Left renal pelvis (tissue), 4 donors: ENCODE measurements at places on chromosomes 4 and X.
A peak's percentile ranks its signal among the peaks of the same experiment; 100 is the strongest.

GRCh38 chrX:119459181-119459580 lies 9.1 kb upstream of the SLC25A5 start:
- no peak for DNase-seq

GRCh38 chrX:153821066-153821465 lies 9.3 kb downstream of the PDZD4 start:
- no peak for DNase-seq

DNA sequence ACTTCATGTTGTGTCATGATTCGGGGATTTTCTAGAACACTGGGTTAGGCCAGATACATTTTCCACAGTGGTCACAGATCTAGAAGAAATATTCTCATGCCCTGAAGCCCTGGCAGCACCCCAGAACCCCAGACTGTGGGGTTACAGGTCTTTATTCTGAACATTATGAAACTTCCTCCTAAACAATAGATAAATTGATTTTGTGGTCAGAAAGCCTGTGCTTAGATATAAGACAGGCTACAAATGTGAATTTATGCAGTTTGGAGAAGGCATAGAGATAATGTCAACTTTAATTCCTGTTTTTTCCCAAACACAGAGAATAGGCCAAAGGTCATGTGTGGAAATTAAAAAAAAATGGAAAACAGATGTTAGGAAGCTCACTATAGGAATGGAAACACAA lies 492.9 kb downstream of the SPRY1 start:
- DNase-seq: no peak

DNA sequence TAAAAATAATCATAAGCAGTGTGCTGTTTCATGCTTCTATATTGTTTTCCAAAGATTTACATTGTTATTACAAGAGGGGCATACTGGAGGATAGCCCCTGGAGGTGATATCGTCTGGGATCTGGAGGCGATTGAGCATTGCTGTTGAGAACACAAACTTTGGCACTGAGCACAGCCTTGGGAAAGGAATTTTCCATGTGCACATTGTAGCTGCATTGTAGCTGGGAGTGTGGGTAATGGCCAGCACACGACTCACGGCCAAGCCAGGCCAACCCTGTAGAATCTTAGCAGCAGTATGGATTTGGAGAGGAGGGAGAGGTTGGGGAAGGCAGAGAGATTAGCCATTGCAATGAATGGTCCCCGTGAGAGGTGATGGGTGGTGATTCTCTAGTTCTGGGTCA lies 121.9 kb downstream of the SMIM20 start:
- no peak for DNase-seq

- no peak for DNase-seq
Measured at GRCh38 chr4:76001700-76002099, 5.6 kb downstream of the CXCL9 start.

GRCh38 chrX:100647739-100648138 lies 3.7 kb downstream of the SRPX2 start:
- no peak for DNase-seq

DNA sequence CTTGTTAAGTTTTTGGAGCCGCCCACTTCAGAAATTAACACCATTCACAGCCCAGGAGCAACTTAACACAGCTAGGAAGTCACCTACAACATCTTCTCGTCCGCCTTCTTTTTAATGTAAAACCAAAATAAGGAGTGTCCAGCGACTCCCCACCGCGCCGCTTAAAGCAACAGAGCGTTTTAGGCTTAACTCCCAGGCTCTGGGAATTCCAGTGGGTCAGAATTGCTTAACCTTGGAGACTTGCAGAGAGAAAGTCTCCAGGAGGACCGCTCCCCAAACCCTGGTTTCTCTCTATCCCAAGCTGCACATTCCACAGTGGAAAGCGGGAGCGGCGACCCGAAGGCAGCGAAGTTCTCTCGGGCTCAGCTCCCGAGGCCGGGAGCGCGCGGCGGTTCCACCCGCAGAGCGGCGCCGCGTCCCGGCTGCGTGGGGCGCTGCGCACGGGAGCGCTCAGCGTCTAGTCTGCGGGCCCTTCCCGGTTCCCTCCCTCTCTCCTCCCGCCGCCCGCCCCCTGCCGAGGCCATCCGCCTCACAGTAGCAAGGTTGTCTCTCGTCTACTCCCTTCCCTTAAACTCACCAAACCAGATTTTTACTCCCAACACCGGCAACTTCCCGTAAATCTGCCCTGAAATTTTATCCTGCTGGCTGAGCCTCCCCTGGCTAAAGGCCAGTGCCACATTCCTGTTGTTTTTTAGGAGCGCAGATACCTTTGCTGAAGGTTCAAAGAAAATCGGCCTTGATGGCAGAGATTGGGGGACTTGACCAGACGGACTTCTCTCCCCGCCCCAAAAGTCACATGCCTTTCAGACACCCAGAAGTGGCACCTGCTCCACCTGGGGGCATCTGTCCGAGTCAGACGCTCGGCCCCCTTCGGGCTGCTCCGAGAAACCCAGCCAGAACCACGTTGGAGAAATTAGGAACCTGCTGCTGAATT lies at the start of gene RBM47:
Gene RBM47 (minus strand): TSS at position 464 of the 934 bp plus-strand sequence. CDS start 190,971 bp downstream, outside the sequence.
- DNase-seq: peak; percentile 50

DNA sequence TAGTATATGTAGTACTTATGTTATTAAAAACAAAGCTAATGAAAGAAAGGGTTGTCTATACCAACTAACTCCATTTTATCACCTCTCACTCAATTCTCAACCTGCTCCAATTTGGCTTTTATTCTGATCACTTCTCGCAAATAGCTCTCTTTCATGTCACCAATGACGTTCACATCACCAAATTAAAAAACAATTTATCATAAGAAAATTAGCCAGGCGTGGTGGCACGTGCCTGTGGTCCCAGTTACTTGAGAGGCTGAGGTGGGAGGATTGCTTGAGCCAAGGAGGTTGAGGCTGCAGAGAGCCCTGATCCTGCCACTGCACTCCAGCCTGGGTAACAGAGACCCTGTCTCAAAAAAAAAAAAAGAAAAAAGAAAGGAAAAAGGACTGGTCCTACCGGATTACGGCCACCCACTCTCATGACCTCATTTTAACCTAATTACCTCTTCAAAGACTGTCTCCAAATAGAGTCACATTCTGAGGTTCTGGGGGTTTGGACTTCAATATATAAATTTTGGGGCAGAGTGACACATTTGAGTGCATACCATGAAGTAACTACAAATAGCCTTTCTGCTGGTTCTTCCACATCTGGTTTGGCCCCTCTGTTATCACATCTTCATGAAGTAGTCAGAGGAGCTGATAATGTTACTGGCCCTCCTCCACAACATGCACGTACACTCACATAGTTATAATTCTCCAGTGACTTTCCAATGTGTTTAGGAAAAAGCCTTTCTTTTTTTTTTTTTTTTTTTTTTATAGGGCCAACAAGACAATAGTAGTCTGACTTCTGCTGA lies 15.8 kb upstream of the RBMX start:
- no peak for DNase-seq

DNA sequence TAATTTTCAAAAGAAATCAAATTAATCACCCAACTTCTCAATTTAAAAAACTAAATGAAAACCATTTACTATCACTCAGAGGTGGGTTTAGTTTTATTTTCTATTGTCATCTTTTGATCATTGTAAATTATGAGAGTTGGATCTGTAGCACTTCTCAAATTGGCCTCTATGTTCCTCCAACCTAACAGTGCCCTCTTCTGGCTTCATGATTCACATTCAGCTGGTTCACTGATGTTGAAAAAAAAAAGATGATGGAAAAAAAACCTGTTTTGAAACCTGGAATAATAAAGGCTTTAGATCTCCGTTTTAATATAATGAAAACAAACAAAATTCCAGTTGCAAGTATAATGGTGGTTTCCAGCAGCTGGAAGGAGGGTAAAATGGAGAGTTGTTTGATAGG lies 2.4 kb upstream of the NBDY start:
- no peak for DNase-seq

DNA sequence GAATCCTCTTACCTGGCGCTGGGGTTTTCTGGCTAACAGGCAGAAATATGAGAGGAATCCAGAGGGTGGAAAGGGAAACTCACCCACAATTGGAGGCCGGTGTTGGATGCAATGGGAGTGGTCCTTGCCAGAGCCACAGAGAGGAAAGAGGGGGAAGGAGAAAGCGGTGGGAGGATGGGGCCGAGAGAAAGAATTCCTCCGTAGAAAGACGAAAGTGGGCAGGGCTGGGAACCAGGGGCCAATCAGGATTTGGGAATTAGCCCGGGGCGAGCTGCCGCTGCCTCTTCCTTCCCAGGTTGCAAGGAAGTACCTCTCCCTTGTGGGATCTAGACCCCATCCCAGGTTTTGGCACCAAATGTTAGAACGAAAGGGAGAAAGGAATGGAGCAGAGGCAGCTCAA lies 83.1 kb upstream of the SPIN4 start:
- no peak for DNase-seq

- no peak for DNase-seq
Measured at GRCh38 chr4:170087163-170087700, 2.5 kb downstream of the AADAT start.

GRCh38 chr4:163534056-163534455 lies 39.6 kb downstream of the TMA16 start:
- no peak for DNase-seq

DNA sequence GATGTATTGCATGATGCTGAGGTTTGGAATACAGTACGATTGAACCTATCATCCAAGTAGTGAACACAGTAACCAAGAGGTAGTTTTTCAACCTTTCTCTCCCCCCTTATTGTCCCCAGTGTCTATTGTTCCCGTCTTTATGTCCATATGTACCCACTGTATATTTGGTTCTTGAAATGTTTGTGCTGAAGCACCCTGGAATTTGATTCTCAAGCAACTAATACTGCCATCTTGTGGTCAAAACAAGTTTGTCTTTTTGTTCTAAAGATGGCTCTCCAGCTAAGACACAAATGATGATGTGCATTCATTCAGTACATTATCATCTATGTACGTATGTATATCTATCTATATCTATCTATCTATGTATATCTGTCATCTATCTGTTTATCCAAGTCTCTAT lies 33.5 kb upstream of the DCX start:
- peak; percentile 2 for DNase-seq

DNA sequence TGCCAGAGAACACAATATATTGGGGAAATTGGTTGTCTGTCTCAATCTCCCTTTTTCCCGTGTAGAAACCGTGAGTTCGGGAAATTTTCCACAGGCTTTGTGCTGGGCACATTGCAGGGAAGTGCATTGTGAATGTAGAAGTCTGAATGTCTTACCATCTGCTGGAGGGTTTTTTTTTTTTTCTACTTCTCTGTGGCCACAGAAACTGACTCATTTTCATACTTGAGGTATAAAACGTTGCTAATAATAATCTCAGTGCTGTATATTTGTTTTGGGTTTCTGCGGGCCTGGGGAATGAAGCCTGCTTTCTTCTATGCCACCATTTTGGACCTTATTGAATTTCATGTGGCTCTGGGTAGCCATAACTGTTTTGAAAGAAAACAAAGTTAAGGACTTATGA lies 1001.2 kb downstream of the STIM2 start:
- no peak for DNase-seq

DNA sequence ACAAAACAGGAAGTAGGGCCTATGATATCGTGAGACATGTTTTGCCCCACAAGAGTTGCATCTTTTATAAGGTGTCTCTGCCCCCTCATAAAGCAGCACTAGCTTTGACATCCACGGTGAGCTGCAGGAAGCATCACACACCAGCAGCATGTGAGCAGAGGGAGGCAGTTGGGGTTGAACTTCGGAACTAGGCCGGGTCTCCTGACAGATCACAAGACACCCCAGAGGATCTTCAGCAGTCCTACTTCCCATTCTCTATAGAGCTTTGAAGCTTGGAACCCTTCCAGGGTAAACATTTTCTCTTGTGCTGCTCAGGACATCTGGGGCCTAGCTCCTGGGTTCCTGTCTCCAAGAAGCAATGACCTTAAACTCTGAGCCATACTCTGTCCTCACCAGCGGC lies 27.5 kb downstream of the YY2 start:
- no peak for DNase-seq

- DNase-seq: no peak
Measured at GRCh38 chr4:108172753-108173598, 4.2 kb upstream of the LEF1 start.

DNA sequence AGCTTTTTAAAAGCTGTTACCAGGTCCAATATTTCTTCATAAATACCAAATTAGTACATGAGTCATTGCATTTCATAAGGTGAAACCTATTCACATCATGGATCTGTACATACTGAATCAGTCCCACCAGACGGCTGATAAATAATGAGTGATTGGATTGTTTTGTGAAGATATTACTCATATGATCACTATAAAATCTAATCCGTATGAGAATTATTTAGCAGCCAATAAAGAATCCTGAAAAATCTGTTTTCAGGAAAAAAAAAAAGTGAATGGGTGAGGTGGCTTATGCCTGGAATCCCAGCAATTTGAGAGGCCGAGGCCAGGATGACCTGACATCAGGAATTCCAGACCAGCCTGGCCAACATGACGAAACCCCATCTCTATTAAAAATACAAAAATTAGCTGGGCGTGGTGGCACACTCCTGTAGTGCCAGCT lies 438.1 kb downstream of the INPP4B start:
- DNase-seq: no peak

DNA sequence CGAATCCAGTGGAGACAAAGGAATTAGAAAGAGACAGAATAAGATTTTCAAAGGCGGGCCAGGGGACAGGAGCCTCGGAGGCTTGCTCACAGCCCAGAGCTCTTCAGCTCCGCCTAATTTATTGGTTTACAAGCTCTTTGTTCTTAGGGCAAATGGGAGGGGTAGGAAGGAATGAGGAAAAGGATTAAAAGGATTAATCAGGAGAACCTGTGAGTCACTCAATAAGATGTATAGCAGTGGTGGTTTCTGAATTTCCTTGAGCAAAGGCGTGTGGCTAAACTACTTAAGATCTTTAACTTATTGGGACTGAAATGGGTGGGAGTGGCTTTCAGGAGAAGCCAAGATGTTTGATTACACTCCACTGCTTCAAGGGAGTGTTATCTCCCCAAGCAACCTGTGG lies 456.0 kb upstream of the SPANXN1 start:
- DNase-seq: no peak

DNA sequence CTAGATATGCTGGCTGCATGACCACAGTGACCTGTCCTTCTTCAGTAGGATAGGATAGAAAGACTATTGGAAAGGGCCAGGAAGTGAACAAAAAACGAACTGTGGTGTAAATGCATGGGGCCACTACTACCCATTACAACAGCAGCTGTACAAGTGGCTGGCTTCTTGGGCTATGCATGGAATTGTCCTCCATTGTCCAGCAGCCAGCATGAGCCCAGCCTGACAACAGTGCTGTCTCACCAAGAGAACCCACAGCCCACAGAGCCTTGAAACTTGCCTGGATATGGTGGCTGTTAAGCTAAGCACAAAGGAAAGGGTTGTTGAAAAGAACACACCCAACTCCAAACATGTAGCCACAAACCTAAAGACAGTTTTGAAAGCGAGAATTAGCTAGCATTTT lies 330.2 kb upstream of the F9 start:
- DNase-seq: no peak

DNA sequence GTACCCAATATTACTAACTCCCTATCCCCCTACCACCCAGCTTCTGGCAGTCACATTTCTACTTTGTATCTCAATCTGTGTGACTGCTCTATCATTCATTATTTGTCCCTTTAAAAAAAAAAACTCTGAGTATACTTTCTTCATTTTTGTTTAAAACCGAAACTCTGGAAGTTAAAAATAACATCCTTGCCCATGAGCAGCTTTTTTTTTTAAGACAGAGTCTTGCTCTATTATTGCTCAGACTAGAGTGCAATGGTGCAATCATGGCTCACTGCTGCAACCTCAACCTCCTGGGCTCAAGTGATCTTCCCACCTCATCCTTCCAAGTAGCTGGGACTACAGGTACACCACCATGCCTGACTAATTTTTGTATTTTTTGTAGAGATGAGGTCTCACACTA lies 15.8 kb downstream of the UBE2K start:
- DNase-seq: no peak

- no peak for DNase-seq
Measured at GRCh38 chr4:21819086-21819485, 129.5 kb downstream of the KCNIP4 start.

- DNase-seq: peak; percentile 23
Measured at GRCh38 chr4:110087070-110087708, 111.2 kb downstream of the ELOVL6 start.
